ENCODE measurements at places on chromosomes 12 and 14.

GRCh38 chr14:91714805-91715204 lies 17.1 kb downstream of the CATSPERB start:
- DNase-seq: no peak

- DNase-seq: no peak
Observed at GRCh38 chr12:90569685-90570084, 385.3 kb downstream of the CCER1 start.

- DNase-seq: peak; percentile 53
Observed at GRCh38 chr12:30796891-30797371, 42.2 kb upstream of the CAPRIN2 start.

GRCh38 chr12:79685068-79685467 lies 5.7 kb downstream of the PAWR start:
- DNase-seq: peak; percentile 60

- DNase-seq: peak; percentile 72
Observed at GRCh38 chr14:102655137-102655536, 62.7 kb downstream of the RCOR1 start.

GRCh38 chr12:123457980-123458779 lies at the start of gene SNRNP35:
TSS of gene SNRNP35 (plus strand) at chr12:123458139. CDS start at chr12:123465541, 7,402 bp downstream.
- peak; percentile 90 for DNase-seq

DNA sequence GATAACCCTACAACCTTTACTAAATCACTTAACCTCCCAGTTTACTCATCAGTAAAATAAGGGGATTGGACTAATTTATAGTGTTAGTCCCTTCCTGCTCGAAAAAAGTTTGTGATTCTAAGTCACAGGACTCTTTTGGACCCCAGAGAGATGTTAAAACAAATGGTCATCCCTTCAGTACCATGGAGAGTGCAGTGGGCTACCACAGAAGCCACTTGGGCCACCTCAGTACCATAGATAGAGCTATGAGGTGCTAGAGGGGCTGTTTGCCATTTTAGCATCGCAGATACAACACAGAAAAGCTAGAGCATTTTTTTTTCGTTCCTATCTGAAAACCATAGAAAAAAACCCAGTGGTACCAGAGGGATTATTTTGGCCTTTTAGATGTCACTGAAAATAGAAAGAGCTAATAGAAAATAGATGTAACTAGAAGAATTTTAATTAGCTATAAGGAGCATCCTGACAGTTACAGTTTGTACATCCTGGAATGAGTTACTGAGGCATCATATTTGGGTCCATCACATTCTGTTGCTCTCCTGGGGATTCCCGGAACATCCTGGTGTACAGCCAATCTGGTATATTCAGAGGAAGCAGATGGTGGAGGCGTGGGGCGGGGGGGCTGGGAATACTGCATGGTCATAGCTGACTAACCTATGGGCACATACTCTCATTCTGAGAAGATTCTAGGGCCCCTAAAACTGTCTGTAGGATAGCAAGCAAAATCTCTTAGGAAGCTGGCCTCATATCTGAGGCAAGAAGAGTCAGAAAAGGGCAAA lies 2.8 kb downstream of the ZNF219 start:
- peak; percentile 56 for DNase-seq

DNA sequence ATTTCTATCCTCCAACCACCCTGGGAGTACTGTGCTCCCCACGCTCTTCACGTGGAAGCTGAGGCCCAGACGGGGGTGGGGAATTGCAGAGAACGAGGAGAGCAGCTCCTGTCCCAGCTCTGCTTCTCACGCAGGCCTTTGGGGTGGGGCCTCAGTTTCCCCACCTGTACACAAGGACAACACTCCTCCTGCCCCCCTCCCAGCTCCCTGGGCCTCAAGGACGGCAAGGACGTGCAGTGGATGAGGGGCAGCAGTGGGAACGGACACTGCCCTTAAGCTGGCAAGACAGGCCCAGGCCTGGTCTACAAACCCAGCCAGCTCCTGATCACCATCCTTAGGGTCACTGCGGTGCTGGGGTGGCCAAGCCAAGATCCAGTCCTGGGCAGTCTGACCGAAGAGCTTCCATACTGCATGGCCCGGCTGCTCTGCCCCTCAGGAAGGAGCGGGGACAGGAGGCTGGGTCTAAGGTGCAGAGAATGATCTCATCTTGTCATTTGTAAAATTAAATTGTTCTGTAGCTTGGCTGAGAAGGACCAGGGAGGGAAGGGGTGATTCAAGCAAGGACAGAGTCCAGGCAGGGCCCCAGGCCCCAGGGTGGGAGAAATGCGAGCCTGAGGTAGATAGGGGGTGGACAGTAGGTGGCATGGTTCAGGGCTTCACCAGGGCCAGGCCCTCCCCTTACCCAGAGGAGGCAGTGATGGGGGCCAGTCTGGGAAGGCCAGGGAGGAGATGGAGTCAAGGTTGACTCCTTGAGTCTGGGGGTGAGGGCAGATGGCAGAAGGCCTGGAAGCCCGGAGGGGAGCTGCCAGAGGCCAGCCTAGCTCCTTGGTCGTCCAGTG lies 1.3 kb upstream of the CLBA1 start:
- DNase-seq: no peak

- no peak for DNase-seq
Observed at GRCh38 chr14:100201701-100202100, 37.2 kb upstream of the YY1 start.

DNA sequence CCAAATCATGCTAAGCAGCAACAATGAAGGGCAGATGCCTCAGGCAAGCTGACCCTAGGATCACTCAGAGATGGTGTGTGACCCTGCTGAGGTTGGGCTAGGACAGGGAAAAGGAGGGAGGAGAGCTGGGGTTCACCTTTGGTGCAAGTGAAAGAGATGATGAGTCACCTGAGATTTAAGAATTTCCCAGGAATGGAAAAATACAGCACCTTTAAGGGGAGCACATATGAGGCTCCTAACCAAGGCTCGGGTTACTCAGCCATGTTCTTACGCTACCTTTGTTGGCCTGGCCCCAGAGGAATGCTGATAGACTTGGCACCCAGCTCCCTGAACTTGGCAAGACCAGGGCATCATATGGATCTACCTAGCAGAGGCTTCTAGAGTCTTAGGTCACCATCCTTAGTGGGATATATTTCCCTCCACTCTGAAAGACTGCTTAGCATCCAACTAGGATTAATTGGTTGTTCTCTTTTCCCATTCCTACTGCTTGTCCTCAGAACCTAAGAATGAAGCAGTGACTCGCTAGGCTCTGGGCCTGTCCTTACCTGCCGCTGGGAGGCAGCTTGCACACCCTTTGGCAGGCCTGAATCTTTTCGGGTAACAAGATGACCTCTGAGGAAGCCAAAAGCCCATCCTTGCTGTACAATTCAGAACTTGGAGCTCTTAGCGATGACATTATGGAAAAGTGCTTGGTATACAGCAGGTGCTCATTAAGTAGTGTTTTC lies 4.0 kb upstream of the NAA25 start:
- DNase-seq: no peak

DNA sequence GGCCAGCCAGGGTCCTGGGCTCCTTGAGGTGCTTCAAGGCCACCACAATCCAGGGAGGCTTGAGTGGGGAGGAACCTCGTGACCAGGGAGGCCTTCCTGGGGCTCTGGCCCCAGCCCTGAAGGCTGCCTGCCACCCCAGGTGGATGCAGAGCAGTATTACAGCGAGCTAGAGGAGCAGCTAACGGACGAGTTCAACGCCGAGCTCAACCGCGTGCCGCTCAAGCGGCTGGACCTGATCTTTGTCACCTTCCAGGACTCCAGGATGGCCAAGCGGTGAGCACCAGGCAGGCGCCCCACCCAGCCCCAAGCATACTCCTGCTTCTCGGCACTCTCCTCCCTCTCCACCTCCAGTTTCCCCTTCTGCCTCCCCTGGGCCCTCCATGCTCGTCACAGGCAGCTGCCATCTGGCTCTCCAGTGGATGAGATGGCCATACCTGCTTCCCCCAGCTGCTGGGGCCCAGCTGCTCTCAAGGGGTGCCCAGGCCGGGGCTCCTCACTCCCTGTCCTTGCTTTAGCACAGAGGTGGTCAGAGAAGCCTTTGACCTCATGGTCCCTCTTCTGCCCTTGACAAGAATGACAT lies 30.6 kb downstream of the NGB start:
- DNase-seq: no peak

DNA sequence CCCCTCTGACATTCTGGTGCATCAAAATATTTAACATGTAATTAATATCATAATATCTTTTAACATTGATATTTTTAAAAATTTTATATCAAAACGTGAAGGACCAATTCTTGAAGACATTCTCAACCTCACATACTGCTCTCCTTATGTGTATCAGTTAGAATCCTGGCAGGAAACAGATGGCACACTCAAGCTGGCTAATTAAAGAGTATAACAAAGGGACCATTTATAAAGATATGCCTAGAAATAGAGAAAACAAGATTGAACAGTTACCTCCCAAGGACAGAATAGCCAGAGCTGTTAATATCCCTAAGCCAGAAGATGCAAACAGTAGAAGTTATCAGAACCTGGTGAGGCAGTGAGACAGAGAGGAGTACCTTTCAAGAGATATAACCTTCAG lies 368.7 kb downstream of the NELL2 start:
- no peak for DNase-seq

DNA sequence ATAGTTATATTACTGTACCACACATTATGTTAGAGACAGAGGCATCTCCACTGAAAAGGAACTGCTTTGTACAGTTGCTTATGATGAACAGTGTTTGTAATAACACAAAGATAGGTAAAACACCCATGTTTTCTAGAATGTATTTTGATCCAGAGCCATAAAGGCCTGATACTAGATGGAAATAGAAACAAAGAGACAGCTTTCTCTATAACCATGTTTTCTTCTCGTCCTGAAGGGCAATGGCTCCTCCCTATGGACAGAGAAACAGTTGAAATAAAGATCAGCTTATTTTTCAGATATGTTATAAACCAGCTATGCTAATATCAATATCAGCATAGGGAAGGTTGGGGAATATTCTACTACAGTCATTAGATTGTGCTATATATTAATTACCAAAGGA lies 109.2 kb downstream of the ATXN7L3B start:
- DNase-seq: peak; percentile 20

- DNase-seq: peak; percentile 14
Observed at GRCh38 chr14:79465651-79466050, 745.7 kb downstream of the DIO2 start.

- DNase-seq: no peak
Observed at GRCh38 chr14:100622224-100622623, 35.0 kb upstream of the BEGAIN start.

- no peak for DNase-seq
Observed at GRCh38 chr12:6354495-6355393, 12.9 kb upstream of the TNFRSF1A start.

DNA sequence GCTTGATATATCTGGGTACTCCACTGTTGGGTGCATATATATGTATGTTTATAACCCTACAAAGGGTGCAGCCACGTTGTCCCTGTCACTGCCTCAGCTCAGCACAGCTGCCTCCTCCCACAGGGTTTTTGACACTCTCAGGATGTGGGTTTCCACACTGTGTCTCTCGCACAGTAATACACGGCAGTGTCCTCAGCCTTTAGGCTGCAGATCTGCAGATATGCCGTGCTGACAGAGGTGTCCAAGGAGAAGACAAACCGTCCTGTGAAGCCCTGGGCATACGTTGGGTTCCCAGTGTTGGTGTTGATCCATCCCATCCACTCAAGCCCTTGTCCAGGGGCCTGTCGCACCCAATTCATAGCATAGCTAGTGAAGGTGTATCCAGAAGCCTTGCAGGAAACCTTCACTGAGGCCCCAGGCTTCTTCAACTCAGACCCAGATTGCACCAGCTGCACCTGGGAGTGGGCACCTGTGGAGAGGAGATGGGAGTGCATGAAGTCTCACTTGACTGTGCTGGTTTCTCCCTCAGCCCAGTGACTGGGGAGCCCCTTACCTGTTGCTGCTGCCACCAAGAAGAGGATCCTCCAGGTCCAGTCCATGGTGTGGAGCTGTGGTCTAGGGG lies 498.7 kb downstream of the TMEM121 start:
- DNase-seq: no peak

DNA sequence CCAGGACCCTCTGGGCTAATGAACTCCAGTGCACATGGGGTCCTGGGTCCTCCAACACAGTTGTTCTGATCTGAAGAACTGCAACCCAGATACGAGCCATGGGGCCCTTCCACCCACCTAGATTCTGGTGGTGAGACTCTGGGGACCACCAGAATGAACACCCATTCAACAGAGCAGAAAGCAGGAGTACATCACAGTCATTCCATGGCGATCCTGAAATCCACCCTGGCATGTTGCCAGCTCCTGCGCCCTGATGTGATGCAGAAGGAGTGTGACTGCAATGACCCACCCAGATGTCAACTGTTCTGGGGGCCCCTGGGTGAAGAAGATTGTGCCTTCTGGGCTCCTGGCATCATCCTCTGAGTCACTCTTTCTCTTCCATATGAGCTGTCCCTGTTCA lies 211.6 kb downstream of the KIF26A start:
- no peak for DNase-seq

All from astrocyte of the hippocampus (primary cell).